ENCODE measurements at places on chromosomes 4 and X.

GRCh38 chr4:5409972-5410618 is 298.3 kb downstream of the EVC2 start:
- DNase-seq, result no peak

DNA sequence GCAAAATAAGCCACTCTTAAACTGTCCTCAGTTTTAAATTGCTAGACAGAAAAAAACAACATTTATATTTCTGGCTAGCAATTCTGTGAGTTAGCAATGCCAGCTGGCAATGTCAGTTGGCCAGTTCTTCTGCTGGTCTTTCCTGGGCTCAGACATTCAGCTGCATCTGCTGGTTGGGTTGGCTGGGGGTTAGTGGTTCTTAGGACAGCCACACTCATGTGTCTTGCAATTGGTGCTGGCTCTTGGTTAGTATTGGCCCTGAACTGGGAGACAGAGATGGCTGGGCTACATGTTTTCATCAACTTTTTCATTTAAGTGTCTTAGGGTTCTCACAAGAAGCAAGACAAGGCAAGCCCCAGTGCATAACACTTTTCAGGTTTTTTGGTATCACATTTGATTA is 48.0 kb upstream of the PDLIM5 start:
- no peak for DNase-seq

GRCh38 chr4:84035568-84035967 is 463.5 kb downstream of the NKX6-1 start:
- no peak for DNase-seq

- DNase-seq, result no peak
These were observed 644.6 kb downstream of the IL1RAPL1 start for GRCh38 chrX:29231800-29232199.

DNA sequence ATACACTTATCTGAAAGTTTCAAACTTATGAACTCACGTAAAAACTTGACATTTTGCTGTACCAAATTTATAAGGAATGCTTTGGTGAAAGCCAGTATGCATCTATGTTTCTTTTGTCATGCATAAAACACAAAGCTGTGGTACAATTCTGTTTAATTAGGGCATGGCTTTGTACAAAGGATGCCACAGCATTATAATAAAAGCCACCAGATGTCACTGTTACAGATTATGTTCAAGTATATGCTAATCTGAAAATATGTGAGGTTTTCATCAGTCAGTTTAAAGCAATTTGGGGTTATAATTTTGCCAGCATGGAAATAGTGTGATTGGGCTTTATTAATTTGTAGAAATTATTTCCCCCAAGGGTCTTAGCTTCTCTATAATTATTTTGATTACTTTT is 69.0 kb downstream of the ATOH1 start:
- no peak for DNase-seq

All from nucleus accumbens (tissue), 56 donors.